NCI-H526 treated with DMSO at 0.1 percent for 48 hours (cell line): ENCODE measurements at places on chromosomes 5 and 9.

DNA sequence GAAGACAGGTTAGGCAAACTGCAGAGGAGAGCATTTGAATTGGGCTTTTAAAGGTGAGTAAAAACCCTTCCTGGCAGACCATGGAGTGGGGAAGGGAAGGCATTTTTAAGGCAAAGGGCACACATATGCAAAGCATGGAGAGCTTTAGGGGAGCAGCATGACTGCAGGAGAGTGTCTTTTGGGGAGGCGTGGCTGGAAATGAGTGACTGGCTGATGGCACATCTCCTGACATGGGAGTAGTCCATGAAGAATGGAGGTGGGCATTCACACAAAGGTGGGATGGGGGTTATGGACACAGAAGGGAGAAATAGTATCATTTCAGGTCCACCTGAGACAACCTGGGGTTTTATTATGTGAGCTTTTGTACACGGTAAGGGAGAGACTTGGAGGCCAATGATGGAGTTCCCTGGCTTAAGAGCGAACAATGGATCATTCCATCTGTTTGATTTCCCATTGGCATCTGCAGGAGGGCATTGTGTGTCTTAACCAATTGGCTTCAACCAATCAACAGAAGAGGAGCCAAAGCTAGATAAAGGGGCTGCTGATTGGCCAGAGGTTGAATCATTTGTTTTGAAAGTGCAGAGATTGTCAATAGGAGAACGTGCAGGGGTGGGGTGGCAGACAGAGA lies 2.1 kb downstream of the NSG2 start:
- no peak for DNase-seq

DNA sequence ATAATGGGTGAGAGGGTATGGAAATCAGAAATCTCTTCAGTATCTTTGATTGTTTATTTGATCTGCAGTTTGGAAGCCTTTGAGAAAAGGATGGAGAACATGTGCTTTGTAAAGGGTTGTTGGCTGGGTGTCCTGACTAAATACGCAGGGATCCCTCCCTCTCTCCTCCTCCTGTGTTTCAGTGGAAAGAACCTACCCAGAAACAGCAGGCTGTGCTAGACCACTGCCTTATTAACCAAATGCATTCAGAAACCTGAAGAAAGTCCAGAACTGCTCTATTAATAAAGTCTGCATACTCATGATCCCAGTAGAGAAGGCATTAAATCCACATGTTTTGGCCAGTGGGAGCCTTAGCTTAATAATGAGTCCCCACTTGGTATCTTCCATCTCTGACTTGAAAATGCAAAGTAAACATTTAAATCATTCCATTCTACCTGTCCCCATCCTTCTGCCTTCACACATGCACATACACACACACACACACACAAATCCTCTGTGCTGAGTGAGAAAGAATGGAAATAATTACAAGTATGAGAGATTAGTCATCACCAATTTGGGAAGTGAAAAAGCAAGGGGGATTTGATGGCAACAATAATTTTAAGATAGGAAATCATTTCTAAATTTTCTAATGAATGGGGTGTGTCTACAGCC lies 10.0 kb upstream of the LECT2 start:
- DNase-seq, result no peak

GRCh38 chr5:113039229-113039933 lies 62.8 kb downstream of the DCP2 start:
- DNase-seq, result no peak

DNA sequence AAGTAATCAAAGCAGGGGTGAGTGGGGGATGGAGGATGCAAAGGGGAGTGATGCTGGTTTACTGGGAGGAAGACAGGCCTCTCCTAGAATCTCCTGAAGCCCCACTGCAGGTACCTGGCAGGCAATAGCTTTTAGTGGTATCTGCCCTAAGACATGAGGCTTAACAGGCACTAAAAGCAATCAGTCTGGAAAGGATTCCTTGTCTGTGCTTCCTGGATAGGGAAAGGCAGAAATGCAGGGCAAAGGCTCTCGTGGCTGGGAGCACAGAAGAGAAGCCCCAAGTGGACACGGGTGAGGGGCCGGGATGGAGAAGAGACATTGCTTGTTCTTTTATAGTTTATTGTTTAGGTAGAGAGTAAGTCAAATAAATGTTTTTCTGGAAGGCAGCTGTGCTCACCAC lies 40.1 kb downstream of the CCNJL start:
- DNase-seq, result no peak

- DNase-seq, result no peak
Measured at GRCh38 chr5:8316608-8317280, 447.8 kb downstream of the MTRR start.

DNA sequence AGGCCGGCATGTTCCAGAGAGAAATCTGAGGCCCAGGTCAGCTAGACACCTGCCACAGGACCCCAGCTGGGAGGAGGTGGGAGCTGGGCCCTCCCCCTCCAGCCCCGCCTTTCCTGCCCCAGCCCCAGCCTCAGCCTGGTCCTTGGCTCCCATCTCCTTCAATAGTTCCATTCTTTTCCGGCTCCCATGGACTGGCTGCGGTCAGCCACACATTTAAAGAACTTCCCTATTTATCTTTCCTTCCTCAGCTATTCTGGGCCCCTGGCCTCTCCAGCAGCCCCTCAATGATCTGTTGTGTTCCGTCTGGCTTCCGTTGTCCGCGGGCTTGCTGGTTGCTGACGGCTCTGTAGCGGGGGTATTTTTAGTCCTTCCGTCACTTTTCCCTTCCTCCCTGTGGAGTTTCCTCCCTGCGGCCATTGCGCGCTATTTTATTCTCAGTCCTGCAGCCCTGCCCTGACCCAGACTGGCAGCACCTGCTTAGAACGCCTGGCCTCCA lies 73.8 kb downstream of the AMBP start:
- DNase-seq, result no peak

DNA sequence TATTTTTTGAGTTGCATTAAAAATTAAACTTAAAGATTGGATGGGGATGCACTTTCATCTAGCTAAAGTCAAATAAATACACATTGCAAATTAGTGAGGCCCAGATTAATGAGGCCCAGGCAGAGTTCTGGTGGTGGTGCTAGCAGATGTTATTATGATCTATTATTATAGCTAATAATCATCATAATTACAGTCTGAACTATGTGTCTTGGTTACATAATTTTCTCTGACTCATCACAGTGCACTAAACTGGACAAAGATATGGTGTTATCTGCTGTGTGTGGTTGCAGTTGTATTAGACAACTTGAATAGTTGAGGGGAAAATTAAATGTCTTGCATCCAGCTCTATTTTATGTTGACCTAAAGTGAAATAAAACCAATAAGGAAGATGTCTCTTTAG lies 568.8 kb downstream of the TLR4 start:
- no peak for DNase-seq

DNA sequence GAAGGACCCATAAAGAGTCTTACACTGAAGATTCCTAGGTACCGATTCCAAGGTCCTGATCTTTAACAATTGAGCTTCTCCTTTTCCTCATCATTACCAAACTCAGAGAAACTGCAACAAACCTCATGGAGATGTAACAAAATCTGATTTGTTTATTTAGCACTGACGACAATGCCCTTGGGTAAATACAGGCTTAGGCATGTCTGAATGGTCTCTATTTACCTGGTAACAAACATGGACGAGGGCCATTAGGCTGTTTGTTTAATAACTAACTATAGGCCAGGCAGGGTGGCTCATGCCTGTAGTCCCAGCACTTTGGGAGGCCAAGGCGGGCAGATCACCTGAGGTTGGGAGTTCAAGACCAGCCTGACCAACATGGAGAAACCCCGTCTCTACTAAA lies 333.3 kb downstream of the AGTPBP1 start:
- DNase-seq, result no peak

DNA sequence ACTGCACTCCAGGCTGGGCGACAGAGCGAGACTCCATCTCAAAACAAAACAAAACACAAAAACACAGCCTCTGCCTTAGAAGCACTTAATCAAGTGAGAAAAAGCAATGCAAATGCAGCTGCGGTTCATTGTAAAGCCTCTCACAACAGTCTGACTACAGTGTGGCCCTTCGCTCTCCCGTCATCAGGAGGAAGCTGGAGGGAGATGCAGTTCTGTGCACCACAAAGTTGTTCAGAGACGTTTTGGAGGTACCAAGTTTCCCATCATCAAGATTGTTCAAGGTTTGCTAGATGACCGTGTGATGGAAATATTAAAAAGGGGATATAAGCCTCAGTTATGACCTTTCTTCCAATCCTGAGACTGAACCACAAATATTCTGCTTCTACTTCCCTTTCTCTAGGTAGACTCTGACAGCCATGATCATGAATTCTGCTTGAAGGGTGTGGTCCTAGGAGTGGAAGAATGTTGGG lies 40.9 kb downstream of the SEC61B start:
- no peak for DNase-seq

DNA sequence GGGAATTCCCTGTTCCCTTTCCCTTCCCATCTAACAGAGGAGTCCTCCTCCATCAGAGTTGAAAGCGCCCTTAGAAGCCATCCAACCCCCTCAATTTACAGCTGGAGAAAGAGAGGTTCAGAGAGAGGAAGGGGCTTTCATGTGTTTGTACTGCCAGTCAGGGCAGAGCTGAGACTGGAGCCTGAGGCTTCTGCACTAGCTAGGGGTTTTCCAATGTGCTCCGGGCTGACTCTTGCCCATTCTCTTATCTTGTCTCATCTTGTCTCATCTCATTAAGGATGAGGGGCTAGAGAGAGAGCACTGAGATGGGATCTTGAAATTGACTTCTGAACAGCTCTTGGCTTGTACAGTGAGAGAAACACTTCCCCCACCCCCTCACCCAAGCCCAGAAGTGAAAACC lies 67.4 kb upstream of the SHB start:
- DNase-seq, result no peak

DNA sequence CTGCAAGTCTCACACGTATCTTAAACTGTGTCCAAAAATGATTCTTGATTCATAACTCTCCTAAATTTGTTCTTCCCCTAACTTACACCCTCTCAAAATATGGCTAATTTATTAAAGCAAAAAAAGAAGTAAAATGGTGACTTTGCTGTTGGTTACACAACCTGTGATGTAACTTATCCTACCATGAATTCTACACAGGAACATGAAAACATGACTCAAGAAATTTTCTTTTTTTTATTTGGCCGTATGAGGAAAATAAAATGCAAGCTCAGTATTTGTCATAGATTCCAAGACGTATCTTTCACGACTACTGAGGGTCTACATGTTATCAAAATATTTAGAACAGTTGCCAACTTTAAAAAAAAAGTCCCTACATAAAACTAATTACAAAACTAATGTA lies 9.2 kb downstream of the LIFR start:
- no peak for DNase-seq

GRCh38 chr5:4737868-4738267 lies 402.3 kb upstream of the ADAMTS16 start:
- no peak for DNase-seq

- DNase-seq, result no peak
Measured at GRCh38 chr5:152094060-152094459, 169.4 kb upstream of the GLRA1 start.

DNA sequence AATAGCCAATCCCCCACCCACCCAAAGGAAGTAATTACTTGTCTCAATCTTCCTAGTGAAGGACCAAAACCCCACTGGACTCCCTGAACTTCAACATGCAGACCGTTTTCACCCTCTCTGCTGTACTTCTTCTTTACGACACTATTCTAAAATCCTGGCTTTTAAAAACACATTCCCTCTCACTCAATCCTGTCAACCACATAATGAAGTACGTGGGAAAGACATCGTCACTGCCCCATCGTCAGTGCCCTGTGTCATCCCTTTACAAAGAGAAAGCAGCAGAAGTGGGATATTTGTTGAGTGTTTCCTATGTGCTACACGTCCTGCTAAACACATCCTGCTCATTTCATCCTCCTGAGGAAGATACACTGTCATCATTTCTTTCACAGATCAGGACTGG lies 54.2 kb downstream of the MAPKAP1 start:
- DNase-seq, result no peak

- no peak for DNase-seq
Measured at GRCh38 chr5:76960004-76960625, 7.3 kb downstream of the CRHBP start.

DNA sequence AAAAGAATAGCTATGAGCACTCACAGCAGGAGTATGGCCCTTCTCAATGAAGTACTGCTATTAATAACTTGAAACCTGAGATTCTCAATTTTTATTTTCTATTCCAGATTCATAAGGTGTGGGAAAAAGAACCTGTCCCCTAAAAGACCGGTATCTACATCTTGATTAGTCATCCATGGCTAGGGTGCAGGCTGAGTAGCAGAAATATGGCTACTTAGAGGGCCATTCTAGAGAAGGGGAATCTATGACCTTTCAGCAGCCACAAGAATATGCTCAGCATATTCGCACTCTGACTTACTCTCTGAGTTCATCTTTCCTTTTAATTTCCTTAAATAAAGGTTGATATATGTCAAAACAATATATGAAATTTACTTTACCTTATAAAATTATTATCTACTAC lies 27.7 kb downstream of the WDR36 start:
- DNase-seq, result no peak

- DNase-seq, result no peak
Measured at GRCh38 chr9:136197084-136197875, 7.6 kb downstream of the LHX3 start.

- DNase-seq, result no peak
Measured at GRCh38 chr9:18438951-18439350, 35.0 kb upstream of the ADAMTSL1 start.

DNA sequence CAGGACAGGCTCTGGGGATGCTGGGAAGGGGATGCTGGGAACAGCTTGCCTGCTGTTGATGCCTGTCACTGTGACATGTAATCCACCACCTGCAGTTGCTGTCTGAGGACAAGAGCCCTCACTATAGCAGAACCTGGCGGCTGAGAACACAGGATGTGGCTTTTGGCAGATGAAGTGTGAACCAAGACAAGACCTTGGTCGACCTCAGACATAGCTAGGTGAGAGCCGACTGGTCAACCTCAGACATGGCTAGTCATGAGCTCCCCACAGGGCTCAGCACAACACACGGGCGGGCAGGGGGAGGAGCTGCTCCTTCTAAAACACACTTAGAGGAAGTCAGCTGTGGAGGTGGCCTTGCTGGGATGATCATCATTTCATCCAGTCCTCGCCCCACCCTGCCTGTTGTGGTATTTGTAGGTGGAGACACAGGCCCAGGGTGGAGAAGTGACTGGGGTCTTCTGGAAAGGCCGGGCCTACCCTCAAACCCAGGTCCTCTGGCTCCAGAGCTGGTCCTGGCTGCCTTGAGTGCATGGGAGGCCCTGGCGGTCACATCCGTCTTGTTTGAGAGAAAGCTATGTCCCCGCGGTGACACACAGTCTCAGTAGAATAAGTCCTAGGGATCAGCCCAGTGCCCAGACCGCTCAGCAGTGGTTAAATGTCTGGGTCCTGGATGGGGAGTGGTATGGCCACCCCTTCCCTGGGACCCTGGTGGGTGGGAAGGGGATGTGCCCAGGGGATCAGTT lies 6.1 kb downstream of the SUSD3 start:
- DNase-seq, result no peak

DNA sequence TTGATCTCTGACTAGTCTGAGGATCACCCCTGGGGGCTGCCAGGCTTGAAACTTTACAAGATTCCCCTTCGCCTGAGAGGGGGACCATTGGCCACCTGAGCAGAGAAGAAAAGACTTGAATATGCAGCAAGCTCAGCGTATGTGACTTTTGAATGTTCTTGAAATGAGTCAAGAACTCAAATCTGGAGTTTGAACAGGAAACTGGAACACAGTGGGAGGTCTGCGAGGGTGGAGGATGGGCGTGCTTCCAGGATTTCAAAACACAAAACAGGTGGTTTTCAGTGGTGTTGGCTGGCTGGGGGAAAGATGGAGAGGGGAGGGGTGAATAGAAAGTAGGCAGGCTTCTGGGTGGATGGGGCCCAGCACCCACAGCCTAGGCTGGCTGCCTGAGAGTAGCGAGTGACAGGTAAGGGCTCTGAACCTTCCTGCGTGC lies 40.6 kb downstream of the TMEM174 start:
- DNase-seq, result no peak
